ENCODE measurements at places on chromosomes 1 and 21. TPM values are rescaled to one million over a fixed set of nuclear protein-coding genes. Genes with fewer than 3 reads are reported as not detected.

GRCh38 chr1:194114288-194114687 lies 927.9 kb upstream of the B3GALT2 start:
- DNase-seq, result no peak

The TMEM200B gene
- total RNA-seq, result 1.3 TPM

The SH3D21 gene
- 30.6 TPM for total RNA-seq

The RIPK4 gene
- 16.0 TPM for total RNA-seq

The PTGER3 gene
- 0.49 TPM for total RNA-seq

DNA sequence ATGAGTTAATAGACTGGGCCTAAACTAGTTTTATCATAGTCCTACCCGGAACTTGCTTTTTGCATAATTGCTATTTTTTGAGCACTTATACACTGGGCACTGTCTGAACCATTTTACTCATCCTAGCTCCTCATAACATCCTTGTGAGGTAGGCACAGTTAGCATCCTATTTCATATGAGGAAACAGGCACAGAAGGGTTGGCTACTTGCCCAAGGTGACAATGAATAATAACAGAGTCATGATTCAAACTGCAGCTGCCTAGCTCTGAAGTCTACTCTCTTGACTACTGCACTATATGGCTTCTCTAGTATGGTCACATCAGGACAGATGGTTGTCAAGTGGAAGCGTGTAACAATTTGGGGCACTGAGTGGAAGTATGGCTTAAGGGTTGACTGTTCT lies 18.2 kb upstream of the RC3H1 start:
- DNase-seq, result no peak

The CENPL gene
- total RNA-seq, result 6.8 TPM

GRCh38 chr1:7177021-7177420 lies 391.8 kb downstream of the CAMTA1 start:
- DNase-seq, result no peak

- DNase-seq, result no peak
Observed at GRCh38 chr1:44803062-44803311, 2.8 kb downstream of the PLK3 start.

The ZFP69 gene
- 2.5 TPM for total RNA-seq
